ENCODE measurements at places on chromosomes 2 and 18.

DNA sequence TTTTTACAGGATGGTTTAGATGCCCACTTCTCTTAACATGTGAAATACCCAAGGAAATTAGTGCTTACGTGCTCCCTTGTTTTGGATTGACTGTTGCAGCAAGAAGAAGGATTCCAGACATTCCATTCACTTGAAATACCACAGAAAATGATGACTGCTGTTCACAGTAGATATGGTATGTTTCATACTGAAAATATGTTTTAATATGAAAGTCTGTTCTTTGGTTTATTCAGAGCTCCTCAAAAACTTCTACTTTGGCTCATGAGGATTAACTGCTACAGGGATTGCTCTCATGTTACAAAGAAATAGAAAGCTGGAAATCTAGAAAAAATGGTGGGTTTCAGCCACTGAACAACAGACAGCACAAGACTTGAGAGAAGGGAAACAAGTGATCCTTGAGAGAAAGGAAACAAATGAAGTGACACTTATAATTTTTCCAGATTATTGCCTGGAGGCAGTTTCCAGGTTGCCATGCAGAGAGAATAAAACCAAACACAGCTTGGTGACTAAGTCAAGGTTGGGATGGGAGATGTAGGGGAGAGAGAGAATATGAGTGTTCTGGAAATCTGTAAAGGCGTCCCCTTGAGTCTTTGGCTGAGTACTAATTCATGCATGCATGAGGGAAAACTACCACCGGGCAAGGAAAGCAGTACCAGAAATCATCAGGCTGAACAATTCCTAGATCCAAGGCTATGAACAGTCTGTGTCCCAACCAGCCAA, 348.1 kb downstream of the CLIP4 start:
- no peak for DNase-seq

- no peak for DNase-seq
These were observed 204.7 kb upstream of the PID1 start for GRCh38 chr2:229475778-229476177.

- no peak for DNase-seq
These were observed 87.1 kb downstream of the RTP5 start for GRCh38 chr2:241956521-241957110.

- no peak for DNase-seq
These were observed 8.3 kb downstream of the TCF4 start for GRCh38 chr18:55579501-55580270.

GRCh38 chr18:60047556-60047955, 147.8 kb downstream of the PMAIP1 start:
- DNase-seq = no peak

DNA sequence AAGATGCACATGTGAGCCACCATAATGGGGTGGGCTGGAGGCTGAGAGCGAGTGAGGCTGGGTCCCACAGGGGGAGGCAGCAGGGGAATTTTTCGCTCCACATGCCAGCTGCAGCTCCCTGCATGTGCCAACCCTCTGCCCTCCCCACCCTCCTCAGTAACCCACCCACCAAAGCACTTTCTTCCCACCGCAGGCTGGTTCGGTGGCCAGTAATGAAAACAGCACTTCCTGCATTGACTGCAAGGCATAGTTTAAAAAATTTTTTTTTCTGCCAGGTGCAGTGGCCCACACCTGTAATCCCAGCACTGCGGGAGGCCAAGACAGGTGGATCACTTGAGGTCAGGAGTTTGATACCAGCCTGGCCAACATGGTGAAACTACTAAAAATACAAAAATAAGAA, 147.5 kb upstream of the TTC39C start:
- no peak for DNase-seq

DNA sequence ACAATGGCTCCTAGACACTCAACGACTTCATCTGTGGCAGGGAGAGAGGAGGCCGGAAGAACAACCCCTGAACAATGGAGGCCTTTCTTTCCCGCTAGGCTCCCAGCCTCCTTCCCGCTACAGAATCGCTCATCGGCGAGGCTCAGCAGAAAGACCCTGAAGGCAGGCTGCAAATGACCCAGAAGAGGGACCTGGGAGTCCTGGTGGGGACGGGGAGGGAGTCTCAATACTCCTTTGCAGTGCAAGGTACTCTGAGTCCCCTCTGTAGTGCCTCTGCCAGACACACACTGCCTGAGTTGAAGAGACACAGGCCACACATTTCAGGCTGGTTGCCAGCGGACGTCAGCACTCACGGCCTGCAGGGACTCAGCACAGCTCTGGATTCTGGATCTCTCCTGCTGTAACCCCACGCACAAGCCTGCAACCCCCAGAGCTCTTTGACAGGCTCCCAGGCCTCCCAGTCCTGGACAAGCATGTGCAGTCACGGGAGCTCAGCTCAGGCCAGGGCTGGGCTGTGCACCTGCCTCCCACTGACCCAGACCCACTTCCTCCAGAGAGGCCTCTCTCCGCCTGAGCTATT, 6.1 kb downstream of the GPR17 start:
- DNase-seq = no peak

DNA sequence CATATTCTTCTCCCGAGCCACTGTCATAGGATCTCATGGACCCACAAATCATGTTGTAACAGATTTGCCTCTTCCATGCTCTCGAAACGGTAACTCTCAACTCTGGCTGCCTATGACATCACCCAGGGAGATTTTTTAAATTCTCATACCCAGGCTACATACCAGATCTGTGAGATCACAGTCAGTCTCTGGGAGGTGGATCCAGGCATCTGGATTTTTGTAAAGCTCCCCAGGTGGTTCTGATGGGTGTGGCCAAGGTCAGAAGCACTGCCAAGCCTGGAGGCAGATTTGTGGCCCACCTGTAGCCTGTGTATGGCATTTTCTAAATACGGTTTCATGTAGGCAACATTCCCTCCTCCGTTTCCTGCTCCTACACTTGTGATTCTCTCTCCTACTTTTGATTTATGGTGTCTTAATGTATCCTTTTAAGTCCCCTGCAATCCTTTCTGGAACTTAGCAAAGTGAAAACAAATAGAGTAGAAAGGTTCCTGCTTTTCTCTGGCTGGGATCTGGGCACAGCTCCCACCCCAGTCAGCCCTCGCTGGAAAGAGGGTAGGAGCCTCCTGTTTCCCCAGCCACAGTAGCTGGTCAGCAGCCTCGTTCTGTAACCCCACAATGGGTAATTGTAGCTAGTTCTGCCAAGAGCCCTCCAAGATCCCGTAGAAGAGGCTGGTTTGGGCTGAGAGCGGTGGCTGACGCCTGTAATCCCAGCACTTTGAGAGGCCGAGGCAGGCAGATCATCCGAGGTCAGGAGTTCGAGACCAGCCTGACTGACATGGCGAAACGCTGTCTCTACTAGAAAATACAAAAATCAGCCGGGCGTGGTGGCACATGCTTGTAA, 96.2 kb downstream of the KLHL29 start:
- no peak for DNase-seq

DNA sequence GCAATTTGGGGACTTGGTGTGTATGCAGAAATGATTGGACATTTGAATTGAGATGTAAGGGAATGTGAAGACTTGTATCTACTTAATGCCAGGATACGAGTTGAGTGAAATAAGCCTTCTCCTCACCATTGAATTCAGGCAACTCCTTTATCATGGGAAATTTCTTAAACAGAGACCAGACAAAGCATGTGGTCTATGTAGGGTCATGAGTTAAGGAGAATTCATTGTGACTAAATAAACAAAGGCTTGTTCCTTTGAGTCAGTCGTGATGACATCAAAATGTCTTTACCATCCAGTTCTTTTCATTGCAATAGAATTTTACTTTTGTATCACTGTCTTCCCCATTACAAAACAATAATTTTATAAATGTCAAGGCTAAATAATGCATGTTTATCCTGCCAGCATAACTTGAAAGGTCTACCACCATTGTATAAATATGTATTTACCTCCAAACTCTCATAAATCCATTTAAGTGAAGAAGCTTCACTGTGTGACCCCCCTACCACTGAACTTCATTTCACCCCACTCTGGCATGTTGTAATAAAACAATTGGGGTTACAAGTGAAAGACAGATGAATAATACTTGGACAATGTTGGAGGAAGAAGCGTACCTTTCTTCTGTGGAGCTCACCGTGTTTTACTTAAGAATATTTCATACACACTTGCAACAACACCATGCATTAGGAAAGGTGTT, 149.4 kb downstream of the EPHA4 start:
- no peak for DNase-seq

DNA sequence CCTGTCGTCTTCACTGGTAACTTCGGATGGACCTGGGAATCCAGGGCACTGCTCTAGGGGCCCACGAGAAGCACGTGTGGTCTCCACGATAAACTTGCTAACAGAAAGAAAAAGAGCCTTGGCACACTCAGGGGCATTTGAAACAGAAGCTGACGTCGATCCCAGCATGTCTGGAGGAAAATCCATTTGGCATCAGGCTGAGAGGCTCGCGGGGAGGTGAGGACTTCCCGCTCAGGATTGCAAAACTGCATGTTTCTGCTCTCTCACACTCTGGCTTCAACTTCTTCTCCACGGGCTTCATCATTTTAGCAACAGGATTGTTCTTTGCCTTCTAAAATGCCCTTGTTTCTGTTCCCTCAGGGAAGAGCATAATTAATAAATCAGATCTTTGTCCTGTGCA, 181.7 kb upstream of the COPS8 start:
- DNase-seq = no peak

DNA sequence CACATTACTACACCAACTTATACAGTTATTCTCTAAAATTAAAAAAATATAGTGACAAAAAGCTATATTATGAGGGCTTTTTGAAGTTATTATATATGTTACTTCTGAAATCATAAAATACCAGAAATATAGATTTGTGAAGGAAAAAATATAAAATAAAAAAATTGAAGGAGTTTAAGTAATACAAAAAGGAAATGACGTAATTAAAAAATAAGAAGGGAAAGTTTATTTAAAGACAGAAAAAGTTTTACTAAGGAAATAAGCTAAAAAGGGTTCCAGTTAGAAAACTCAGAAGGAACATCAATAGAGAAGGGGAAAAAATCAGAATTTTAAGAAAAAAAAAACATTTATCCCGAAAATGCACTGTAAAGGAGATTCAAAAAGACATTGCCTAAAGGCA, 697.1 kb downstream of the MBD2 start:
- DNase-seq = no peak

Data from stimulated activated CD8-positive, alpha-beta memory T cell treated with anti-CD3 and anti-CD28 coated beads, Interleukin-15, amount 100 ng/mL, for 4 hours (primary cell).